ENCODE measurements at places on chromosomes 2 and 18.

- no peak for DNase-seq
Observed at GRCh38 chr2:149601141-149601796, 13.7 kb upstream of the MMADHC start.

DNA sequence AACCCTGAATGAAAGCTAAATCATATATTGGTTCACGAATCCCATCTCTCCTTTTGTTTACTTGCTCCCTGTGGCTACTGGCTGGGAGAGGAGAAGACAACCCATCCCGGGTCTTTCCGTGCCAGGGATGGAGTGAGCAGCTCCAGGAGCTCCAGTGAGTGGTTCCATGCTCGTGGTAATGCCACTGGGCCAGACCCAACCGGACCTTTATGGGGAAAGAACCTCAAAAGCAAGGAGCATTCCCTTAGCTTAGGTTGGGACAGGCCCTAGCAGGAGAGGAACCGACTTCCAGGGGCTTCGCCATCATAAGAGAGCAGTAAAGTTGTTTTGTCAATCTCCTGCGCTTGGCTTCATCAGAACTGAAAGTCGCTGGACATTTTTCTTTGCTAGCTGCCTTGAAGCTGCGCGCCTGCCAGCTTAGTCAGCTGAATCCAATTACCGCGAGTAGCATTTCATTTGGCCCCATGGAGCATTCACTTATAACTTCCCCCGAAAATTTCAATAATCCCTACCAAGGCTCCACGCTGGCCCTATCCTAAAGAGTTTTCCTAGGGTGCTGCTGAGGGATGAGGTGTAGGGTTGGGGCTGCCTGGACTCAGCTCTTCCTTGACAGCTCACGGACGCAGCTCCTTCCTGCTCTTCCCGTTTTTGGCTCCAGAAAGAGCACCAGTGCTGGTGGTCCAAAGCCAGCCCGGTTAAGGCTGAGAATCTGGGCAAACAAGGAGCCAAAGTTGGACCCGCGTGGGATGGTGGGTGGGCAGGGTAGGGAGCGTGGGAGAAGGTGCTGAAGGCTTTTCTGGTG, 4.9 kb downstream of the HOXD3 start:
- DNase-seq, result no peak

- DNase-seq, result peak; percentile 33
Observed at GRCh38 chr18:63131106-63131958, 188.2 kb downstream of the BCL2 start.

- no peak for DNase-seq
Observed at GRCh38 chr2:100773538-100773937, 46.4 kb upstream of the NPAS2 start.

DNA sequence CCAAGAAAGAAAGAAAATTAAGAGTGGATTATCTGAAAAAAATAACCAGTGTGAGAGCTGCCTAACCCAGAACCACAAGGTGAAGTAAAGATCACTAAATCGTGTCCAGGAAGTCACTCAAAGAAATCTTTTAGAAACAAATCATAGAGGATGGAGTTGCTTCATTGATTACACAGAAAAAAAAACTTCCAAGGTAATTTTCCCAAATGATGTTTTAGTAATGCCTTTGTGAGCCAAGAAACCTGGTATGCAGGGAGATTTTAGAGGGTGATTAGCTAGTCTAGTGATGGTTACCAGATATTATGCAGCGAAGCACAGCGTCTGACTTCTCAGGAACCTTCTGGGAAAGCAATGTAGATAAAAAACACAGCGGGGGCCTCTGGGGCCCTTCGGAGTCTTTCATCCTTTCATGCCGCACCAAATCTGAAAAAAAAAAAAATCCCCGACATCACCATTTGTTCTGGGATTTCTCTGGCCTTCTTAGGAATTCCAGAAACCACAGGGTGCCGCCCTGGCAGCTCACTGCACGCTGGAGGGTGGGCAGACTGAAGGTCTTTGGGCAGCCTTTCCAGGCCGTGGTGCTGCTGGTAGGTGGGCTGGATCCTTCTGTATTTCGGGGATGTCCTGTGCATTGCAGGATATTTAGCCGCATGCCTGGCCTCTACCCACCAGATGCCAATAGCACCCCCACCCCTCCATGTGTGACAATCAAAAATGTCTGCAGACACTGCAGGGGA, 17.3 kb downstream of the ALPK2 start:
- no peak for DNase-seq

DNA sequence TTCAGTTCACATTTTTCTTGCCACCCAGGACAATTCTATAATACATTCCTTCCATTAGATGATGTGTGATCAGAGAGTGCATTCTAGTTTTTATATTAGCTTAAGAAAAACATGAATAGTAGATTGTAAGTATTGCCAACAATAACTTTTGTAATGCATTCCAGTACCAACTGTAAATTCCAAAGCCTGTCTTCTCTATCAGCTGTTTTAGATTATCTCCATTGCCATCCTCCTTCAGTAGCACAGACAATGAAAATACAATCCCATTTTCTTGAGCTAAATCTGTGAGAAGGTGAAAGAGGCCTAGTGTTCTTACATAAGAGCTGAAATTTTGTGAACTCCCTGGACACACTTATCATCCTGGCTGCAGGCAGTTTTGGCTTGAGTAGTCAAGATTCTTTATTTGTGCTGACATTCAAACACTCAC, 103.9 kb downstream of the CCBE1 start:
- no peak for DNase-seq

DNA sequence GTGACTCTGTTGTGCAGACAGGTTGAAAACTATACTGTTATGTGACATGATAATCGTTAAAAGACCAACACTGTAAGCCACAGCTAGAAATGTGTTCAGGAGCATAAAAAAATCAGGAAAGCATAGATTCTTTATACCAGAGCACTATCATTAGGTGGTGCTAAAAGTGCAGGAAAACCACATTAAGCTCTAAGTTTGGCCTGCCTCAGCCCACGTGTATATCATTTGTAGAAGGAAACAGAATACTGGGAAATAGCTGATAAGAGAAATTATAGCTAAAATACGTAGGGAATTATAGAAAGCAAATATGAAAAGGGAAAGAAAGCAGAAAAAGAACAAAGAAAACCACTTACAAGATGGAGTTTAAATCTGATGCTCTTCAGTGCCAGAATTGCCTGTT, 26.5 kb upstream of the C2orf74 start:
- peak; percentile 25 for DNase-seq

DNA sequence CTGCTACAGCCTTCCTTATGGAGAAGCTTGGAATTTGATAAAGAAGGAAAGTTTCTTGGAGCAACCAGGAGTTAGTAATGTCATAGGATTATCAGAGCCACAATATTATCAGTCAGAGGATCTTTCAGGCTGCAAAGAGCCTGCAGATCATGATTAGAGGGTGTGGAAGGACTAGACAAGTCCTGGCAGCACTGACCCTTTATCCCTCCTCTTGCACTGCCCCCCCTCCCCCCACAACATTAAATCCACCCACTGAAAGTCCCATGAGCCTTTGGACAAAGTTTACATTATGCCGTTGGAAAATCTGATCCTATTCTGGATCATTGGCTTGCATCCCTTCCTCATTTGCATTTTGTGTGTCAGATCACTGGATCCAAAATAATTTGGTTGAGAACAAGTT, 18.7 kb upstream of the IMPA2 start:
- no peak for DNase-seq

GRCh38 chr18:7980136-7980535, 413.0 kb downstream of the PTPRM start:
- no peak for DNase-seq

- no peak for DNase-seq
Observed at GRCh38 chr2:197137231-197137630, 173.3 kb downstream of the ANKRD44 start.

DNA sequence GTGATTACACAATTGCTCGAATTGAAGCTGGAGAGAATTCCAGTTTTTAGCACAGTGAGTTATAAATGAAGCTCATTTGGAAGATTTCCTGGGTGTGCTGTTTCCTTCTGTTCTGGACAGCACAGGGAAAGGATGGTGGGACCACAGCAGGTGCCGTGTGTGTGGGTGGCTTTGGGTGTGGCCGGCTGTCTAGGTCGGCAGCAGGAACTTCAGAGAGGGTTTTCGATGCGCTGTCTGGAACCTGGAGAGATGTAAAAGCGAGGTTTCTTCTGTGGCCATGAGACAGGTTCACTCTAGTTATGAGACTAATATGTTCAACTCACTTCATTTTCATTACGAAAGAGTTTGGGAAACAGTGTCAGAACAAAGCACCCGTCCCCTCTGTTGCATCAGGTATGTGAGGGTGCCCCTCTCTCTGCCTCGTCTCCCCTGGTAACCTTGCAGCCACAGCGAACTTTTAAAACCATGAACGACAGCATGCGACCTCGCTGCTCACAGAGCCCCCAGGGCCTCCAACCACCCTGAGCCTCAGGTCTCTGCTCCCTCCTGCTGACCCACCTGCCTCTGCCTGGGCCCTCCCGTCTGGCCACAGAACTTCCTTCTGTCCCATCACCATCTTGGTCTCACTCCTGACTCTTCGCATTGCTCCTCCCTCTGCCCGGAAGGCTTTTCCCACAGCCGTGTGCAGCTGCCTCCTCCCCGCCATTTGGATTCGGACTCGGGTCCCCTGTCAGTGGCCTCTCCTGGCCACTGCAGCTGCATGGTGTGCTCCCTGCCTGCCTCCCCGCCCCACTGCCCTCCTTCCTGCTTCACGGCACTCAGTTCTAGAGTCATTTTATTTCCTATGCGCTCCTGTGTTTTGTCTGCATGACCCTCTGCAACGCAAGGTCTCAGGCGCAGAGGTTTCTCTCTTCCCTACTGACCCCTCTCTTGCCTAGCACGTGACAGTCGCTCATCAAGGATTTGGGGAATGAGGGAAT, 151.2 kb downstream of the NDUFA10 start:
- DNase-seq, result no peak

- no peak for DNase-seq
Observed at GRCh38 chr2:37637190-37637860, 34.1 kb downstream of the CDC42EP3 start.

DNA sequence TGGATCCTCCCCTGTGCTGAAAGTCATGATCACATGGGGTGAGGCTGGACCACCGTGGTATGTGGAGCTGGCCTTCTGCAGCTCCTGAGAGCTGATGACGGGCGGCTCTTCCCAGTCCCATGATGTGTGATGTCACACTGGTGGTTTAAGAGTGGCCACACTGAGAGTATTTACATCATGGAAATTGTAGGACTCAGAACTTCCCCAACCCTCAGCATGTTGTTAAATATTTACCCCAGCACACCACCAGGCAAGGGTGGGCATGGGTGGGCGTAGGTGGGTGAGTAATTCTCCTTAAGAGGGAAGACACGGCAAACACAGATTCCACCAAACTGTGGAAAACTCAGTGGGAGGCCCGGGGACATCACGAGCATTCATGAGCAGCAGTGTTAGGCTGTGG, 106.8 kb downstream of the ALPK2 start:
- no peak for DNase-seq

GRCh38 chr2:200635251-200635650, 49.4 kb downstream of the AOX1 start:
- no peak for DNase-seq

DNA sequence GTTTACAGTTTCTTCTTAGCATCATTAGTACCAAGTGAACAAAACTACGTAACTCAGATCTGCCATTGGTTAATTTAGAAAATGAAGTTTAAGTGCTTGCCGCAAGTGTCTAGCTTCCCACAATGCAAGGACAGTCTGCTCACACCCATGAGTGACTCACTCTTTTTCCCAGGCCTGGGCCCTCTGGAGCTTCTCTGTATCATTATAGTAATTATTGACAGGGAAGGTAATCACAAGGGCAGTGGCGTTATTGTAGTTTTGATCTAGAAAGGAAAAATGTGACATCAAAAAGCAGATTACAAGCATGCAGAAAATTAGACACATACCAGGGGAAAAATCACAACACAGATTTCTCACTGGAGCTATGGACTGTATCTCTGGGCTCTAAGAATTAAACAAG, 38.5 kb downstream of the NPC1 start:
- no peak for DNase-seq

DNA sequence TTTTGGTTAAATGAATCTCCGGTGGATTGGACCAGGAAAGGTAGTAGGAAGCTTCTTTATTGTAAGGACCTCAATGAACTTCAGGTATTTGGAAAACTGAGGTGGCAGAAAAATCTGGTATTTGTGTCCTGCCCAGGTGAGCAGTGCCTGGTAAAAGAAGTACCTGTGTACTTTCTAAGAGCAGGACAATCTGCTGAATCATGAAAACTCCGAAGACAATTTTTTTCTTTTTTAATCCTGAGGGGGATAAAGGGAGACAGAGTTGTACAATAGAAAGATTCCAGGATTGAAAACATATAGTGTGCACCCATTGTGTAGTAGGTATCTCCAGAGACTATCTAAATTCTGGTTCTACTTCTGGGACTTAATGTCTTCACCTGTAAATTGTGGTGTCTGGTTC, 191.8 kb upstream of the SPOPL start:
- DNase-seq, result no peak

DNA sequence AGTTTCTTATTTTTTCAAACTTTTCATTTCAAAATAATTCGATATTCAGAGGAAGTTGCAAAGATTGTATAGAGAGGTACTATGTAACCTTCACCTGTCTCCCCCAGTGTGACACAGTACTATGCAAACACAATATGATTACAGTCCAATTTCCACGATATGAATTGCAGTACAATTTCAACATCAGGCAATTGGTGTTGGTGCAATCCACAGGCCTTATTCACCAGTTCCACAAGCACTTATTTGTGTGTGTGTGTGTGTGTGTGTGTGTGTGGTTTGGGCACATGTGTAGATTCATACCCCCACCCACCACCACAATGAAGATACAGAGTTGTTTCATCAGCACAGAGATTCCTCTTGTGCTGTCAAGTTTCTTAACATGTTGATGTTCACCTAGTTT, 69.7 kb upstream of the ARL4C start:
- no peak for DNase-seq

DNA sequence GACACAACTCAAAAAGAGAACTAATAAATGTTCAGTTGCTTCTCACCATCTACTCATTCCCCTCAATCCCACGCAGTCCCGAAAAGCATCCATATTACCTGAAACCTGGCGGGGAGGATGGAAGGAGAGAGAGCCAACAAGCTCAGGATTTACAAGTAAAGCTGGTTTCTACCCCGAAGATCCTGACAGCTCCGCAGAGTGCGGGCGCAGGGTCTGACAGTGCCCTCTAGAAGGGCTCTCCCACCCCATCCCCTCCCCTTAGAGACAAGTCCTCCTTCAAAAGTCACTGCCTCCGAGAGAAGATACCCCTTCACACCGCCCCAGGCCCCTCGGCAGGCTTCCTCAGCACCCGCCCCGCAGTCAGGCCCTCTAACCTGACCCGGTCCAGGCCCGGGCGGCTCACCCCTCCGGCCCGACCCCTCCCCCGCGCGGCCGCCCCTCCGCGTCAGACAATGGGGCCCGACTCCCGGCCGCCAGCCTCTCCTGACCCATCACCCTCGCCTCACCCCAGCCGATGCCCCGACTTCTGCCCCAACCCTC, 550 bp downstream of the RAB1A start:
- no peak for DNase-seq

GRCh38 chr2:39996653-39997080, 217.6 kb upstream of the THUMPD2 start:
- DNase-seq, result peak; percentile 69

- DNase-seq, result no peak
Observed at GRCh38 chr2:145194673-145195072, 674.8 kb upstream of the ZEB2 start.
